Activated CD4-positive, alpha-beta T cell treated with anti-CD3 and anti-CD28 coated beads, Interleukin-10, Interleukin-2, amounts not matched to agents 100 ng/mL and 50 ng/mL, durations not matched to agents 16 hours and 8 hours (primary cell): ENCODE measurements at places on chromosomes 7 and 10.

DNA sequence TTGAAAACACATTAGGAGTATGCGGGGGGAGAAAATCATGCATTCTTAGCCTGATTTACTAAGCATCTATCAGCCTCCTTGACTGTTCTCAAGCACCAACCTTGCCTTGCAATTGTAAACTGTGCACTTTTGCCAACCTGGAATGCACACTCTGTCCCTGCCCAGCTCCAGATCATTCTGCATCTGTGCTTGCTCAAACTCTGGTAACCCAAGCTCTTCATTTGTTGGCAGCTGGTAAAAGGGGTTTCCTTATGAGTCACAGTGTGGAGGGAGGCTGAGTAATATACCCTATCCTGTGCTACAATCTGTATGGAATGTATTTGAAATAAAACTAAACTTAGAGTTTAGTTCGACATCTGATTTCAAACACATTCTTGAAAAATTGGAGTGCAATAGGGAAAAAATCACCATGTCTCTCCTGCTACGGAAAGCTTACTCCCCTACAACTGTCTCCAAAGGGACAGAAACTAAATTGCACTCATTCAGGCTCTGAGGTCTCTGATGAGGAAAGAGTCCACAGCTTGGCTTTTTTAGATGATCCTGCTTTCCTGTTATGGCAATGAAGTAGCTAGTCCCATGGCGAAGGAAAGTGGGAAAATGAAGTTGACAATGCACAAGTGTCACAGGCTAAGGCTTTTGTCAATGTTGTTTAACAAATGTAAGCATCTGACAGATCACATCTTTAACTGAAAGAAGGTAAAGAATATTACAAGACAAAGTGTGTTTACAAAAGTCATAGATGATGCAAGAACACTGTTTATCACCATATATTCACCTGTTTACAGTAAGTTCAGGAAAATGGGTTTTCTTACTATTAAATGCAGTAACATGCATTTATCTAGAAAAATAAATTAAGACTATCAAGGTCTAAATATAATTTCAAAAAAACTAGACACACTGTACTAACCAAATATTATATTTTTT lies 61.9 kb downstream of the TES start:
- DNase-seq, result peak; percentile 66

DNA sequence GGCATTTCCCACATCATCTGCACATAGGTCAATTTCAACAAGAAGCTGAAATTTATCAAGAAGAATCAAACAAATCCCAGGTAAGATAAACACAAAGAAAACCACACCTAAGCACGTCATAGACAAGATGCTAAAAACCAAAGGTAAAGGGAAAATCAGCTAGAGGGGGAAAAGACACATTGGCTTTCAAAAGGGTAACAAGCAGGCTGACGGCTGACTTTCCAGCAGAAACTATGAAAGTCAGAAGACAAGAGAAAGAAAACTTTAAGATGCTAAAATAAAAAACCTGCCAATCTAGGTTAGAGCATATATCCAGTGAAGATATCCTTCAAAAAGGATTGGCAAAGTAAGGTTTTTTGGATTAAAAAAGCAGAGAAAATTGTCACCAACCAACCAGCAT lies 59.9 kb upstream of the RHEB start:
- no peak for DNase-seq

DNA sequence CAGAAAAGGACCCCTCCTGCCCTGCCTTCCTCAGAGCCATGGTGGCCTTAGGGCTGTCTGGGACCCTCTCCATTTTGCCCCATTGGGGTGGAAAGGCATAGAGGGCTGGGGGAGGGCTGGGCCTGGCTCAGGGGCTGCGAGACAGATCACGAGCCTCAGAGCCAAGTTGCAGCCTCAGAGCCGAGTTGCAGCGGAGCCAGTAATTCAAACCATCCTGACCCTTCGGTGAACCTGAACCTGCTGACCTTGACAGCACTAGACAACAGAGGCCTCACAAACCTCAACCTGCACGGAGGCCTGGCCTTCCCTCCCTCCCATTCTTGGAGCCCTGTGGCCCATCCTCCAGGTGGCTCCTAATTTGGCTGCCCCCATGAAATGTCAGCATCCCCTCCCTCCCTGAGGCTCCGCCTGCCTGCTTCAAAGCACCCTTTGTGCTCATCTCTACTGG lies 45.4 kb downstream of the PAX2 start:
- no peak for DNase-seq

GRCh38 chr7:29413626-29414136 lies 150.0 kb upstream of the PRR15 start:
- DNase-seq, result no peak

GRCh38 chr7:5526100-5526905 lies 102.7 kb upstream of the TNRC18 start:
- DNase-seq, result peak; percentile 72

DNA sequence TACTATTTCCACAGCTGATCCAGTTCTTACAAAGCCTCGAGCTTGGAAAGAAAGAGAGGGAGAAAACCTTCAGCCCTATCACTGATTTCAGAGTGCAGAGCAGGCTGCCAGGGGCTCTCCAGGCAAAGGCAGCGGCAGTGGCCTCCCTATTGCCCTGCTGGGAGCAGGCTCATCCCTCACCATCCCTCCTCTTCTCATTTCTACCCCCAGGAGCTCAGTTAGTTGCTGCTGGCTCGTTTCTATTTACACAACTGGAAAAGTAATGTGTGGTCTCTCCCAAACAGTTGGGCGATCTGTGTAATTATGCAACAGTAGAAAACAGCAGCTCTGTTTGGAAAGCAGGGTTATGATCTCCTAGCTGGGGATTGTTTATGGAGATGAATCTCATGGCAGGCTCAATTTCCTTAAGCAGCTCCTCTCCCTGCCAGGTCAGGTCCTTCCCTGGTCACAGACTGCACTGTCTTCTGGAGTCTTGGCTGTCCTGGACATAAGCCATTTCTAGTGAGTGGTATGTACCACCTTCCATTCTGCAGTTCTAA lies 28.7 kb upstream of the TNS3 start:
- no peak for DNase-seq

DNA sequence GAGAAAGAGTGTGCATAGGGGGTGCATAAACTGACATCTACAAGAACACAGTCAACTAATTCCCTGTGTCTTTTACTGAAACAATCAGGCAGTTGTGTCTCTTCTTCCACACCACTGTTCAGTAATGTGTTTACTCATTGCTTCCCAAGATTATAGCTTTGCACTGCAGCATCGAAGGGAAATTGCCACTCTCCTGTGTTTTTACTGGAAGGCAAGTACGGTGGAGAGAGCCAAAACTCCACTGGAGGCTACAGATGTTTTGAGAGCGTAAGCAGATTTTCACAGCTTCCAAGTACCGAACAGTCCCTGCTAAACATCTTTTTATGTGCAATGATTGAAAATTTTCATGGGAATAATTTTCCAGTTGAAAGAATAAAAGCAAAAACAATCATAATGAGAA lies 510.5 kb upstream of the AKR1E2 start:
- no peak for DNase-seq

DNA sequence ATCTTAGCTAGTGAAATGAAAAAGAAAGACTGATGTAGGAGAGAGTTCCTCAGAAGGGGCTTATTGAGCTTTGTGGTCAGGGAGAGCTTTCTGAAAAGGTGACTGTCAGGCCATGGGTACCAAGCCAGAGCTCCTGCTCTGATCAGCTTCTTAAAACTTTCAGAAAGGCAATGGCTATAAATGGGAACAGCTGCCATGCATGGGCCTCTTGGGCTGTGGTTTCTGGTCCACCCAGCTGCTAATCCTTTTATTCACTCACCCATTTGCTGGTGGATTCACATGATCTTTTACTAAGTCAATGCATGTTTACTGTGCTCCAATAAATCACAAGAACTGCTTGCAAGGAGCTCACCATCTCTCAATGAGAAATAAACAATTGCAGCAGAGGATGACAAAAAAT lies 60.1 kb upstream of the ZPBP start:
- DNase-seq, result no peak

GRCh38 chr7:103937680-103938079 lies 51.8 kb downstream of the RELN start:
- no peak for DNase-seq

- no peak for DNase-seq
Observed at GRCh38 chr7:106012935-106013439, 49.9 kb downstream of the CDHR3 start.

DNA sequence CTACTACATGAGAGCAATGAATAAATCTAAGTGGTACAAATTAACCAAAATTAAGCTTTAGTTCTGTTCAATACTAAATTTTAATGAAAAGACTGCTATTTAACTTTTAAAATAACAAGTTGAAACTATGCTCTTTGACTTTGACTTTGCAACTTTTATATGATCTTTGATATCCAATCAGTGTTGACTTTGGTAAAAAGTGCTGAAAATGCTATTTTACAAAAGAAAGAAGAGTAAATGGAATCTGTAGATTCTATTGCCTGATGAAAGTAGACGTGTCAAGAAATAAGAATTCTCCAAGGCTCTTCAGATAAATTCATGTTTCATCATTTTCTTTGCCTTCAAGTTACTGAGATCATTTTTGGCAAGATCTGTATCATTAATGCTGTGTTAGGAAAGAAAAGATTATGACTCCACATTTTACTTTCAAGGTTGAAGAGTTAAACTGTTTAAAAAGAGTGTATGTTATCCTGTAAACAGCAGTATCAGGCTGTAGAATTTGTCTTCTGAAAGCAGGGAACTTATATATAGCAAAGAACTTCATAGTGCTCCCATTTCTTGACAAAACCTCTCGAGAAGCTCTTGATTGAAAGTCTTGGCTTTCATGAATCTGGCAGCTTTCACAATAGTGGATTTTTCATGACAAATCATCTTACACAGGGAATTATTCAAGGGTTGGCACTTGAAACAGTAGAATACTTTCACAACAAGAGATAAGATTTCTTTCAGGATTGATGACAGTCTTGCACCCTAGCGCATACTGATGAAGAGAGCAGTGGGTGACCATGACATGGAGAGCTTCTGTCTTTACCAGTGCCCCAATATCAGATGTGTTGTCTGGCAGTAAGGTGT lies 72.1 kb downstream of the PTEN start:
- DNase-seq, result no peak

- no peak for DNase-seq
Observed at GRCh38 chr10:85124603-85125051, 796.2 kb downstream of the CCSER2 start.

- no peak for DNase-seq
Observed at GRCh38 chr7:121557034-121557892, 161.2 kb upstream of the FAM3C start.

DNA sequence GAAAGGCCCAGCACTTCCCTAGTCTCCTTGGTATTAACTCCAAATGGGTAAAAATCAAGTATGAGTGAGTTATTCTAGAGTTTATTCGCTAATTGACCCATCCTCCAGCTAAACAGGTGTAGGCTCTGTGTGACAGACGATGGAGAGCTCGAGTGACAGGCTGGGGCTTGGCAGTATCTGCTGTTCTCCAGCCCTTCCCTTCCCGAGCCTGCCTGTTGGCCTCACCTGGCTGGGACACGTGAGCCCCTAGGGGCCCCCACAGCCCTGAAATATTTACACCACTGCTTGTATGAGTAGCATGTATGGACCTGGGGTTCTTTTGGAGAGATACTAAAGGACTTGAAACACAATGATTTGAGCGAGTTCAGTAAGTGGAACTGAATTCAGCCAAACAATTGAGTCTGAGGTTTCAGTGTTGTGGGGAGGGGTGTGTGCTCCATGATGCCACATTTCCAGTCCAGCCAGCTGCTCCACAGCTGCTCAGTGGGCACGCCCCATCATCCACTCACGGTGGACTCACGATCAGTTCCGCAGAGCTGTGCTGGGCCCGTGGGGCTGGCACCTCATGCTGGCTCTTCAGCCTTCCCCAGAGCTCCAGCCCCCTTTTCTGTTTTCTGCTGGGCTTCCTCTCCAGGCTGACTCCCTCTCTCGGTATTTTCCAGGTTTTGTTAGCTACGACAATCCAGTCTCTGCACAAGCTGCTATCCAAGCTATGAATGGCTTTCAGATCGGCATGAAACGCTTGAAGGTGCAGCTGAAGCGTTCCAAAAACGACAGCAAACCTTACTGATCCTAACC lies 283.0 kb downstream of the USP6NL start:
- no peak for DNase-seq

DNA sequence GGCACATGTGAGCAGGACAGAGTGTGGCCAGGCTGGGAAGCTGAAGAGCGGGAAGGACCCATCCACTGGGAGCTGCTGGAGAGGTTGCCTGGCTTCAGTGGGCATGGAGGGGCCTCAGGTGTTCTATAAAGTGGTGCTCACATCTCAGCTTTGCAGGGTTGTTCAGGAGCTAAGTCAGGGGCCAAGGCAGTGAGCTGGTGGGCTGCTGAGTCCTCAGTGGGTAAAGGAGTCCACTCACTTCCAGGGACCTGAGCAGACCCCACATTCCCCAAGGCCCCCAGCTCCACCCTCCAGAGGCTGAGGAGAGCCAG lies 28.8 kb upstream of the C10orf53 start:
- DNase-seq, result no peak

DNA sequence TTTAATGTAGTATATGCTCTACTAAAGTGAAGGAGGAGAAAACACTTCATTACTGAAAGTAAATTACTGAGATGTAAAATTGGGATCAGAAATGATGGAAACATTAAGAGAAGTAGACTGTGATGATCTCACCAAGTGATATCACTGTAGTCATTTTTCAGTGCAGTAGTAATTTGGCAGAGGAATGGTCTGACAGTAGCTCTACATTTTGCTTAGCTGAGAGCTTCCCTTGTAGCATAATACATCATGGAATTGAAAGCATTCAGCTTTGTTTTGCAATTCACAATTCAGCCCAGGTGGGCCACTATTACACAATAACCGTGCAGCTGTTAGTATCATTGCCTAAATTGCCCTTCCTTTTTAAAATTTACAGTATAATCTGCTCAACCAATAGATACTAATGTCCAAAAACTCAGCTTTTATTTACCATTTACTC lies 19.4 kb upstream of the CABCOCO1 start:
- DNase-seq, result no peak

DNA sequence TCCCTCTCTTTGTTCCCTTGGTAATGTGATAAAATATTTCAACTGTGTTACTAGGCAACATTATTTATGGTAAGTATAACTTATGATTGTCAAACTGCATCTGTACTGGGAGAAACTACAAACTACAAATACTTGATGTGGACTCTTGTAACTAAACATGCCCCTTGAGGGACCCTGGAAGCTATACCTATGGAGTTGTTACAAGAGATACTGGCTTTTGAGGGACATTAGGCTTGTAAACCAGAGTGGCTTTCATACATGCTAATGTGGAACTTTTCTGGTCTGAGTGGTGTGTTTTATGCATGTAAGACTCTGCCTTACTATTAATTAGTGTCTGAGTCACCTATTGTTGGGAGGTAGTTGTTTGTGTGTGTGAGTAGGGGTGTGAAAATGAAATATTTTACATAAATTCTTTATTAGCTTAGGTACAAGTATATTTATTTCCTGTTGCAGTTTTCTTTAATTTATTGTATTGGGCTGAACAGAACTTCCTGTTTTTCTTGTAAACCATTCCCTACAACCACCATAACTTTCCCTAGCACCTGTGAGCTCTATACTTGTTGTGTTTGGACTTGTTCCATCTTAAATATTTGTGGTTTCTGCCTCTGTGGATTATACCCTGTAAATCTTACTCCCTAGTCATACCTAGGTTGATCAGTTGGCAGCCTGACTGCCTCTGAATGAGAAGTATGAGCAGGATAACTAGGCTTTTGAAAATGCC lies 49.8 kb downstream of the STK31 start:
- no peak for DNase-seq

GRCh38 chr10:79483948-79484347 lies 28.4 kb upstream of the EIF5AL1 start:
- no peak for DNase-seq
